ENCODE measurements at places on chromosomes 11 and 22.

DNA sequence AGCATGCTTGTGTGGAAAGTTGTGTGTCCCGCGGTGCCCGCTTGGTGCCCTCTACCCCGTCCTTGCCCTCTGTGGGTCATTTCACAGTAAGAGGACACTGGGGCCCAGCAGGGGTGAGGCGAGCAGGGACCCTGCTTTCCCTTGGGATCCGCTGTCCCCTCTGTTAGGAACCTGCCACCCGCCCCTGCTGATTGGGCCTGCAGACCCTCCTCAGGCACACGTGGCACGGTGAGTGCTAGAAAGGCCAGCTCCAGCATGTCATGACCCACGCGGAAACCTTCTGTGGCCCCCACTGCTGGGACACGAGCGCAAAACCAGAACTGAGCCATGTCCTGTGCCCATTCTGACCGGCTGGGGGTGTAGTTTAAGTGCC, 353.1 kb downstream of the TBC1D22A start:
- no peak for DNase-seq

- no peak for DNase-seq
These were observed 64.6 kb downstream of the SERGEF start for GRCh38 chr11:17948296-17948695.

- no peak for DNase-seq
These were observed 15.8 kb downstream of the SCN4B start for GRCh38 chr11:118136801-118137200.

DNA sequence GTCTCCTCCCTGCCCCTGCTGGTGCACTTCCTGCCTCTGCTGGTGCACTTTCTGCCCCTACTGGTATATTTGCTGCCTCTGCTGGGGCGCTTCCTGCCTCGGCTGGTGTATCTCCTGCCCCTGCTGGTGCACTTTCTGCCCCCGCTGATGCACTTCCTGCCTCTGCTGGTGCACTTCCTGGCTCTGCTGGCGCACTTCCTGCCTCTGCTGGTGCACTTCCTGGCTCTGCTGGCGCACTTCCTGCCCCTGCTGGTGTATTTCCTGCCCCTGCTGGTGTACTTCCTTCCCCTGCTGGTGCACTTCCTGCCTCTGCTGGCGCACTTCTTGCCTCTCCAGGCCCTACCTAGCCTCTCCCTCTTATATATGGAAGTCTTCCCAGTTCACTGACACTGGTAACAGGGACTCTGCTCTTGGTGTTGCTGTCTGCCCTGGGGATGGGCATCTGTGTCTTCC, 10.1 kb downstream of the MTFP1 start:
- no peak for DNase-seq

- DNase-seq: no peak
These were observed 14.3 kb downstream of the ADORA2A start for GRCh38 chr22:24441406-24442351.

- DNase-seq: no peak
These were observed 90.0 kb downstream of the TSPAN18 start for GRCh38 chr11:44816761-44817160.

- DNase-seq: peak; percentile 78
These were observed 89.9 kb downstream of the MTNR1B start for GRCh38 chr11:93059117-93059957.

GRCh38 chr11:76155500-76156227, 50.6 kb downstream of the WNT11 start:
- DNase-seq: no peak

DNA sequence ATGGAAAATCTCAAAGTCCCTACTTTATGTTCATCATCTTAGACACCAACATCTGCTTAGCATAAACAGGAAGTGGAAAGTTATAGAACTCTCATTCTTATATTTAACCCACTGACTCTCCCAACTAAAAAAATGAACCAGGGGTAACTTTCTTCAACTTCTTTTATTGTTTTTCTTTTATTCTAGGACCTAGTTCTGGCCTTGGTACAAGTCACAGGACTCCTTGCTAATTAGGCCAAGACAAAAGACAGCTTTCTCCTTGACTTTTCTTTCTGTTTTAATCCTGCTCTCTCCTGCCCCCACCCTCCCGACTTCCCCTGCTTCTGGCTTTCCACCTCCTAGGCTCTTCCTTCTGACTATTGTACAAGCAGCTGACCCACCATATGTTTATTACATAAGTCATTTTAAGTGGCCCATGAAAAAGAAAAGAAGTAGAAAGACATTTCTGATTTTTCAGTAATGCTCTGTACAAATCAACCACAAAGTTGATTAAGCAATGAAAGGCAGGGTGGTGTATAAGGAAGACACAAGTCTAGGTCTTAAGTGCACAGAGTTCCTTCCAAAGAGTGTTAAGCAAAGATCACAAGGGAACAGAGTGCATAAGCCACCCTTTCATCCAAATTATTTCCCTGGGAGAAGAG, 18.3 kb downstream of the JAML start:
- no peak for DNase-seq

- DNase-seq: peak; percentile 8
These were observed 15.0 kb downstream of the USH1C start for GRCh38 chr11:17528906-17529843.

DNA sequence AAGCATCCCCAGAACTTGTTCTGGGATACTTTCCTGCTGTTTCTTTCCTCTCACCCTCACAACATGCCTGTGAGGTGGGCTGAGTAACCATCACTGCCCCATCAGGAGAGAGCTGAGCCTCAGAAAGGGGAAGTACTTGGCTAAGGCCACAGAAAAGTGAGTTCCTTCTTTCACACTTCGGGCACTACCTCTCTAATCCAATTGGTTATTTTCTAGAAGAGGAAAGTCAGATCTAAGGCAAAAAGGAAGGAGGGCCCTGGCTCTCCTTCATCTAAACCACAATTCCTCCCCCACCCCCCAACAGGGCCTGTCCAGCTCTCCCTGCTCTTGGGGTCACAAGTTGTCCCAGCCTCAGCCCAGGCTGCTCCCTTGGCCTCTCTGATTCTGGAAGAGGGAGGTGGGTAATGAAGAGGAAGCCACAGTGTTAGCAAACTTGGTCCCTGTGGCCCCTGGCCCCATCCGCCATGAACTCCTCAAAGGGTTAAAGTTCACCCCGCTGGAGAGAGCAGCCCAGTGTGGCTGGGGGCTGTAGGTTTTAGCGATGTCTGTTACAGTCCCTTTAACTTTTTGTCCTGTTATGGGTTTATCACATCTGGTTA, 34.0 kb downstream of the SLC22A12 start:
- DNase-seq: no peak

DNA sequence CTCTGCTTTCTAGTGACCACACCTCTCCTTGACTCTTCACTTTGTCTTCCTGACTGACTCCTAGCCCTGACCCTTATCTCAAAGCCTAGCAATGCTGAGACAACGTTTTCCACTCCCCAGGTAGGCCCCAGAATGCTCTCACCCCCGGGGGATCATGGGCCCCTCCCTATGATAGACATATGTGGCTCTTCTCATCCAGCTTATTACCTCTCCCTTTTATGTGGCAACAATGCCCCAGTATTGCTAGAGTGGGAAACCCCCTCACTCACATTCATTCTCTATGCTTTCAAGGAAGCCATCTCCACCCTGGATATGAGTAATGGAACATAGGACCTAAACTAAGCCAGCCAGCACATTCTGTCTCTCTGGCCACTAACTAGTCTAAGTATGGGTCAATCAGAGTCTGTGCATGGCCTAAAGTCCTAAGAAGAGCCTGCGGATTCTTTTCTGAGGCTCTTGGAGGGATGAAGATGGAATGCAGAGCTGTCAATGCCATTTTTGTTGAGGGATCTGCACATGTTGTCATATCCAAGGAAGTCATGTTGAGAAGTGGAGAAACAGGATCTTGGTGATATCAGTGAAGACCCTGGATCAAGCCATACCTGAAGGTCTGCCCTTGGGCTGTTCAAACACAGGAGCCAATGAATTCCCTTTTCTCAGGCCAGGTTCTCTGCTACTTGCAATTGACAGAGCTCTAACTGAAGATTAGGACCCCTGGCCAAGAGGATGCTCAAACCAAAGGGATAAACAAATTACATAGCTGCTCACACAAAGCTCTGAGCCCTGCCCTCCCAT, 79.8 kb upstream of the GRK3 start:
- no peak for DNase-seq

DNA sequence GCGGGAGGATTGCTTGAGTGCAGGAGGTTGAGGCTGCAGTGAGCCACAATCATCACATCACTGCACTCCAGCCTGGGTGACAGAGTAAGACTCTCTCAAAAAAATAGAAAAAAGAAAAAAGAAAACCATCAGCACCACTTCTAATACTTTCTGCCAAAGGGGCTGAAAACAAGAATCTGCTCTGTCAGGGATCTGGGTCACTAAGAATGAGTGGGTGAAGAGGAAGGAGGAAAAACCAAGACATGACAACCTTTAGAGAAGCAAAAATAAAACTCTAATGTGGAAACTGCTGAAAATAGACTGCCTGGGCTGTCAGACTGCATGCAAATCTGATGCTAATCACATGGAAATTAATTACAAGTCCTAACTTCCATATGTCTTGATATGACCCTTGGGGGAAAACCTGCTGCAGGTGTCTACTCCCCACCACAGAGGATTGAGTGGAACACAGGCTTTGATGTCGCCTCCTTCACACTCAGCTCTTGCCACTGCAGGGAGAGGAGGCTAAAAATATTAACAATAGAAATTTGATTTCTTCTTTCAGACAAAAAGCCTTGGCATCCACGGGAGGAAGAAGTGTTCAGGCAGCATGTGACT, 62.5 kb upstream of the CRTAM start:
- no peak for DNase-seq

GRCh38 chr11:118569670-118570069, 2.5 kb upstream of the ARCN1 start:
- no peak for DNase-seq

GRCh38 chr11:113538451-113539412, 63.5 kb upstream of the DRD2 start:
- no peak for DNase-seq

DNA sequence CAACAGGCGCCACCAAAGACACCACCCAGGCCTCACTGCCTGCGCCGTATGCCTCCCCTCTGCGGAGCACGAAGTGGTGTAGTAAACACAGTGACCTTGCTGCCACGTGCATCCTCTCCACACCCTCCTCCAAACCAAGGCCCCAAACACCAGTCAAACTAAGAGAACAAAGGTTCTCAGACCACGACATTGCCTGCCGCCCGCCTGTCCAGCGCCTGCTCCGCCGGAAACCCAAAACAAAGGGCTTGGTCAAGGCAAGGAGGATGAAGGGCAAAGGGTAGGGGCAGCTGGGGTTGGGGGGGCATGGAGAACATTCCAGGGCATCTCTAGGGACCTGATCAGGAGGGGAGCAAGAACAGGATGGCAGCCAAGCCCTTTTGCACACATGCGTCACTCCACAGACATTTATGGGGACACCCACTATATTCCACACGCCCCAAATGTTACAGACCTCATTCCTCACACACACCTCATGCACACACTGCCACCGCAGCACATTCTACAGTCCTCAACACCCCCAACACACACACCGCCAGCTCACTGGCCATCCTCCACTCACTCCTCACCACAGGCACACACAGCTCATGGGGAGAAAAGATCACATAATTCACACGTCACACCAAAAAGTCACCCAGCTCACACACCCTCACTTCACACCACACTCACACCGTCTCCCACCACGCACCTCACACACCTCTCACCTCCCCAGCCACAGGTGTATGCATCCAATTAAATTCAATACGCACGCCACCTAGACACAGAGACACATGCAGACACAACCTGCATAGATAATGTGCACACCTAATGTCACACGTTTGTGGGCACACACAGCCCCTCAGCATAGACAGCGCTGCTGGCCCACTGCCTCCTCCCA, 34.5 kb downstream of the PDE2A start:
- DNase-seq: no peak

DNA sequence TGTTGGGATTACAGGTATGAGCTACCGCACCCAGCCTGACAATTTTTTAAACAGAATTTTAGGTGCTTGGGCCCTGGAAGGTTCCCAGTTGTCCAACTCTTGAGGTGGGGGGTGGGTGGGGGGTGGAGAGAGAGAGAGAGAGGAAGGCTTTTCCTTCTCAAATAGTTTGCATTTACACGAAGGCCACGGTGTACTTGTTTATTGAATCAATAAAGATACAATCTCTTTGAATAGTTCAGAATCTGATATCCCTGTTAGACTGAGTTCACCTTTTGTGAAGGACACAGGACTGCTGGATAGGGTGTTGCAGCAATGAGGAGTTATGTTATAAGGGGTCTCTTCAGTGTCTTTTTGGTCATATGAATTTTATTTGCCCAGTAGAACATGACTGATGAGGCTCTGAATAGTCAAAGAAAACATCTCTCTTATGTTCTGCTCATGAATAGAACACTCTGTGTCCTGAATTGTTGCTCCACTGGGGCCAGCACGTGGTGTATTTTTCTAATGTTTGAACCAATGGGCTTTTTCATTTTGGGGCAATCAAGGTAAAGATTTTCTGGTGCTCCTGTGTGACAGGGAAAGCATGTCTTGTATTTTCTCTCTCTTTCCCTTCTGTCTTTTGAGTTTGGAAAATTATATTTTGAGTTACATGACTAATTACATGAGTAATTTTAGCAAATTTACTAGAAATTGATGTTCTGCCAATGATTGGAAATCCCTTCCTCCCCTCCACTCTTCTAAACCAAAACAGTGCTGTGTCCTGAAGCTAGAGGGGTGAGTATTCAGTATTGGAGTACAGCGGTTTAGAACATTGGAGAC, 61.7 kb downstream of the PTPRJ start:
- DNase-seq: no peak

DNA sequence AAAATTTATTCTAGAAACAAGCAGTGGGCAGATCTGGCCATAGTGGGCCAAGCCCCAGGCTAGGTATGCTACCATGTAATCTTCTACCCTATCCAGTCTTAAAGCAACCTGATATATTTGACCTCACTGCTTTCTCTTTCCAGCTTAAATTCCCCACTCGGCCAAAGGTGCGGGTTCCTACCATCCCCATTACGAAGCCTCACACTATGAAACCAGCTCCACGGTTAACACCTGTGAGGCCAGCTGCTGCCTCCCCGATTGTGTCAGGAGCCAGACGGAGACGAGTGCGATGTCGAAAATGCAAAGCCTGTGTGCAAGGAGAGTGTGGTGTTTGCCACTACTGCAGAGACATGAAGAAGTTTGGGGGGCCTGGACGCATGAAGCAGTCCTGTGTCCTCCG, 21.2 kb upstream of the GRK2 start:
- DNase-seq: no peak

DNA sequence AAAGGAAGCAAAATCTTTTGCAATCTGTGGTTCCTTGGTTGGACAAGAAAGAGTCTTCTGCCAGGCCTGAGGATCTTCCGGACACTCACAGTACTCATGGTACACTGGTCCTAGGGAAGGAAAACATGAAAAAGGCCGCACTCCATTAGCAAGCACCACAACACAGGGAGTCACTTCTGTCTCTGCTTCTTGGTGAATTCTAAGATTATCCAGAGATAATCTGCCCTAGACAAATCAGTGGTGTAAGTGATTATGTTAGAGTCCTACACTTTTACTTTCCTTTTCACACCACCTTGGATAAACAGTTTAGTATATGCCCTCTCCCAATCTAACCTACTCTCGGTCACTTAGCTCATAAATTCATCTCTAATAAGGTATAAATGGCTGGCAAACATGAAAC, 11.9 kb downstream of the POGLUT3 start:
- no peak for DNase-seq

GRCh38 chr11:67613313-67613959, 6.7 kb downstream of the NDUFV1 start:
- no peak for DNase-seq

- no peak for DNase-seq
These were observed 6.7 kb upstream of the SORL1-AS1 start for GRCh38 chr11:121459413-121460017.

Data from fibroblast of upper back skin (primary cell).